Cardiac septum (tissue), 1 donor: ENCODE measurements at places on chromosomes 4 and X. TPM values are rescaled to one million over a fixed set of nuclear protein-coding genes. Genes with fewer than 3 reads are reported as not detected.

USP26 gene
- not detected for total RNA-seq

ETNPPL gene
- total RNA-seq, result 0.75 TPM

SSX2 gene
- not detected for total RNA-seq

TMPRSS11D gene
- total RNA-seq, result not detected

TMSB15C gene
- total RNA-seq, result 0.24 TPM

STPG2 gene
- 0.19 TPM for total RNA-seq

PCDH18 gene
- 4.9 TPM for total RNA-seq

ASMT gene
- total RNA-seq, result not detected

LIN54 gene
- total RNA-seq, result 7.4 TPM

SPANXD gene
- total RNA-seq, result not detected

MXRA5 gene
- total RNA-seq, result 17.5 TPM

C4orf51 gene
- not detected for total RNA-seq

ELOVL6 gene
- 2.4 TPM for total RNA-seq

PSMD10 gene
- 22.1 TPM for total RNA-seq

NUDT9 gene
- 21.5 TPM for total RNA-seq

SSX5 gene
- not detected for total RNA-seq

BANK1 gene
- 0.22 TPM for total RNA-seq

ASMTL gene
- total RNA-seq, result 26.8 TPM
